ENCODE measurements at places on chromosomes 5 and 9.

- no peak for DNase-seq
Observed at GRCh38 chr9:133275105-133276000, at the start of gene ABO. Gene ABO (minus strand): TSS chr9:133275201.

GRCh38 chr5:41413074-41413473, 97.3 kb downstream of the PLCXD3 start:
- no peak for DNase-seq

GRCh38 chr5:111134087-111134486, 41.9 kb downstream of the WDR36 start:
- DNase-seq = no peak

- DNase-seq = no peak
Observed at GRCh38 chr5:53893626-53894025, 333.2 kb downstream of the NDUFS4 start.

- no peak for DNase-seq
Observed at GRCh38 chr9:89256642-89257041, 54.4 kb upstream of the CKS2 start.
